ENCODE measurements at places on chromosomes 1 and 21.
A peak's percentile ranks its signal among the peaks of the same experiment; 100 is the strongest.

DNA sequence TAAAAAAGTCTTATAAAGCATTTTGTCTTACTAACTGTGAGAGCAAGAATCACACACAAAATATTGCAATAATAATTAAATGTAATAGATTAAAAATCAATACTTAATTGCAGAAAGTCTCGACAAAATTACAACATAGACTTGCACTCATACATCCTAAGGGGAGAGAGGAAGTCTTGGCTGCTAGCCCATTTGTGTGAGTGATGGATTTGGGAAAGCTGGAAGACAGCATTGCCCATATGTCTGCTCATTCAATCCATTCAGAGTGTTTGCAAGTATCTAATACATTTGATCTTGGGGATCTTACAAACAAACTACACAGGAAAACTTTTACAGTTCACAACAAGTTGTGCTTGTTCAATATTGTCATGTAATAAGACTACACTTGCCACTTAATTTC lies 140.5 kb downstream of the COL11A1 start:
- no peak for DNase-seq

- DNase-seq = no peak
These were observed 55.6 kb downstream of the KIF21B start for GRCh38 chr1:200967693-200968468.

DNA sequence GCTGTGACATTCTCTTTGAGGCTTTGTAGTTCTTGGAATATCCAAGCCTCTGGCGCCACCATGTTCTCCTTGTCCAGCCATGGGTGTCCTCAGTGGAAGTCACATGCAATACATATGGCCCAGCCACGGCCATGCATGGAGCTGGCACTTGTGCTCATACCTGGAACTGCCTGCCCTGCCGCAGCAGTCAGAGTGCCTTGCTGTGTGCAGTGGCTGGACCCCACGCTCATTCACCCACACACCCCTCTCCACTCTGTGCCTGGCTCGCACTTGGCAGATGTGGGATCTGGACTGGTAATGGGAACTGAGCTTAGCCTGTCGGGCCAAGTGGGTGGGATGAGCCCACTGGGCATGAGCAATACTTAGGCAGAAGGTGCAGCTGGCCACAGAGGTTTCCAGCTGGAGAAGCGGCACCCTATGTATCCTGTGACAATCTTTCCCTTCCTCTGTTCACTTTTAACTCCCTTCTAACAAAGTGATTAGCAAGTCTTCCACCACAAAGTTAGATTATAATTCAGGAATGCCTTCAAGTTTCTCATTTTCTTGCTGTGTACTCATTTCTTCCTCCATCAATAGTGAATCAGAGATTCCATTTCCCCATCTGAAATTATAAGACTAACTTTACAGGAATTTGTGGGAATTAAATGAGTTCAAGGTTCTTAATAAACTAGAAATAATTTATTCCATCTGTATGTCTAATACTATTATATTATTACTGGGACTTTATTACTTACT lies 351.6 kb upstream of the NCAM2 start:
- DNase-seq = no peak

DNA sequence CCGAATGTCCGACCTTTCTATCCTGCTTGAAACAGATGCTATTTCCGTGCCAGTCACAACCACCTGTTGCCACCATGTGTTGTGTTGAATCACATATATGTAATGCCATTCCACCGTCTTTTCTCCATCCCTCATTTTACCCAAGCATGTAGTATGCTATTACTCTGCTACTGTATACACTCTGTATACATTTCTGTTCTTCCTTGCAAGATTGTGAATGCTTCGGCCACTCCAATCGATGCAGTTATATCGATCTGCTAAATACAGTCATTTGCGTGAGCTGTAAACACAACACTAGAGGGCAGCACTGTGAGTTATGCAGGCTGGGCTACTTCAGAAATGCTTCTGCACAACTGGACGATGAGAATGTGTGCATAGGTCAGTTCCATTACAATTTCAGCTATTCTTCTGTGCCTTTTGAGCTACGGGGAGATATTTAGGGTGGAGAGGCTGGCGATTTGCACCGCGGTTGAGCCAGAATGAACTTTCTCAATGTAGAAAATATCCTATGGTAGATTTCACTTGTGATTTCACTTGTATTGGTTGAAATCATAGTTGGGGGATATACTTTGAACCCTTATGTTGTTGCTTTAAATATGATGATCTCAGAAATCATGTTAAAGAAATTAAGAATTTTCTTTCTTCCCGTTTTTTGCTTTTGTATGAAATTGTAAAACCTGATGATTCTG lies 289.8 kb downstream of the NTNG1 start:
- DNase-seq = peak; percentile 34

DNA sequence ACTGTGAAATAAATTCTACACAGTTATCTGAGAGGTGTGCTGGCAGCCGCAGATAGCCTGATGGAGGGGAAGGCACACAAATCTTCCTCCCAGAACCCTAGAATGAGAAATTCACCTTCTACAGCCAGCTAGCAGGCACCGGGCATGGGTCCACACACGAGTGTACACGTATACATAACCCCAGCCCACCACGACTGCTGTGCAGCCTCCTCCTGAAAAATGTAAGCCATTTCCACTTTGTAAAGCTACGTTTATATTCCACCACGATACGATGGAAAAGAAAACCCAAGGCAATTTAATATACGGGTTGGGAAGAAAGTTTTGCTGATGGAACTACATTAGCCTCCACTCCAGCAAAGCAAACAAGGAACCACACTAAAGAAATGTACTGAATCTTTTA lies 1.8 kb downstream of the BTG3 start:
- no peak for DNase-seq

DNA sequence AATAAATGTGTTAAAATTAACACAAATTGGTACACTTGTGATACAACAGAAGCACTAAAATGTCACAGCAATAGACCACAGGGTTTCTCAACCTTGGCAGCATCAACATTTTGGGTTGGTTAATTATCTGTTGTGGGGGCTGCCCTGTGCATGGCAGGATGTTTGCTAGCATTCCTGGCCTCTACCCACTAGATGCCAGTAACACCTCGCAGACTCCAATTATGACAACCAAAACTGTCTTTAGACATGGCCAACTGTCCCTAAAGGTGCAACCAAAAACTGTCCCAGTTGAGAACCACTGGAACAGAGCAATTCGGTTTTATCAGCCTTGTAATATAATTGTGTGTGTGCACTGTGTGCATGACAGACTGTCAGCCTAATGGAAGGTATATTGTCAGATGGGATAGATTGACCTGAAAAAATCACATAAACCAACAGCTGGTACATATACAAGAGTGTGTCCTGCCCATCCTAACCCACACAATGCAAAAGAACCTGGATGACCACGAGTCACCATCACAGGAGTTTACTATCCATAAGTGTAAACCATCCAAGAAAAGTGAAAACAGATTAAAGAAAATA lies 13.5 kb upstream of the ERG start:
- no peak for DNase-seq

DNA sequence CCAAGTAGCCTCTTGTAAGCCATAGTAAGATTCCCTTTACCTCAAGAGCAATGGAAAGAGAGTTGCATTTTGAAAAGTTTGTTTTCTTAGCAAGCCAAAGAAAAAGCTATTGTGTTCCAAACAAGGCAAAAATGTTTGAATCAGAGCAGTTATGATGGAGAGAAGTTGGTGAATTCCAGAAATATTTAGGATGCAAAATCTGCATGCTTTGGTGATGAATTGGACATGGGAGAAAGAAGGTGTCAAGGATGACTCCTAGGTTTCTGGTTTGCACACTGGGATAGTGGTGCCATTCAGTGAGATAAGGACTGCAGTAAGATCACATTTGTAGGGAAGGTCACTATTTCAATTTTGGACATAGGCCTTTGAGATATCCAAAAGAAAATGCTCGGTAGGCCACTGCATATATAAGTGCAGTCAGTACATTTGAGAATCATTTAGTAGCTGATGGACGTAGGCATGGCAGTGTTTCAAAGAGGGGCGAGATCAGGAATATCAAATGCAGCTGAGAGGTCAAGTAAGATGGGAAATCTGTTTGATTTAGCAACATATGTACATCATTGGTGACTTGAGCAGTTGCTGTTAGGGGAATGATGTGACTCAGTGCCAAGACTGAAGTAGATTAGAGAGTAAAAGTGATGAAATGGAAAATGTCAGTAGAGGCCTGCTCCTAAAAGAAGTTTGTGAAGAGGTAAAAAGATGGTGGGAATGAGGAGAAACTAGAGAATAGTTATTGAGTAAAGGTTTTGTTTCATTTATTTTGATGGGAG lies 33.9 kb upstream of the GPR25 start:
- DNase-seq = no peak

- peak; percentile 96 for DNase-seq
These were observed 23.2 kb upstream of the CNIH3 start for GRCh38 chr1:224592636-224593582.

DNA sequence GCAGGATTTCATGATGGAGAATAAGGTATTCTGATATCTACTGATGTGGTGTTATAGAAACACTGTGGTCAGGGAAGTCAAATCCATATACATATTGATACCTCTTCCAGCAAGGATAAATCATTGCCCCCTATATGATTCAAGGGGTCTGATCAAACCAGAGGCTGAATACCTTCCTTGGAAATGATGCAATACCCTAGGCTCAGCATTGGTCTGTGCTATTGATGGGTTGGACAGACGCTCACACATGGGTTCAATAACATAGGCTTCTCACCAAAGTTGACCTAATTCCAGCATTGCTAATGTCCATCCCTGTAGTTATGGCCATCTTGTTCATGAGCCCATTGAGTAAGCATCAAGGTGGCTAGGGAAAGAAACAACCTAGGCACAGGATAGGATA lies 257.0 kb upstream of the USP24 start:
- DNase-seq = no peak

DNA sequence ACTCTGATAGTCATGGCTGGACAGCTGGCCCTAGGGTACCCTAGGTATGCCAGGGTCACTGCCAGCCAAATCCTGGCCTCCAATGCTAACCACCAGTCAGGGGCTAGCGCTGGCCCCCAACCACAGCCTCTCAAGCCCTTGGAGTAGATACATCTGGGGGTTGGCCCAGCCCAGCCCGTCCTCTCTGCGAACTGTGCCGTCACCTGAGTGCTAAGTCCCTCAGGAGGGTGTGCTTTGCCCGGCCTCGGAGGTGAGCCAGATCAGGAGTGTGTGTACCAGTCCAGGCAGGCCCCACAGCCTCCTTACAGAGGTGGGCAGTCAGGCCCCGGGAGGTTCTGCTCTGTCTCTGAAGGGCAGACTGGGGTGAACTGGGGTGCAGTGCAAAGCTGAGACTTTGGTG lies 34.0 kb upstream of the DISP3 start:
- no peak for DNase-seq

DNA sequence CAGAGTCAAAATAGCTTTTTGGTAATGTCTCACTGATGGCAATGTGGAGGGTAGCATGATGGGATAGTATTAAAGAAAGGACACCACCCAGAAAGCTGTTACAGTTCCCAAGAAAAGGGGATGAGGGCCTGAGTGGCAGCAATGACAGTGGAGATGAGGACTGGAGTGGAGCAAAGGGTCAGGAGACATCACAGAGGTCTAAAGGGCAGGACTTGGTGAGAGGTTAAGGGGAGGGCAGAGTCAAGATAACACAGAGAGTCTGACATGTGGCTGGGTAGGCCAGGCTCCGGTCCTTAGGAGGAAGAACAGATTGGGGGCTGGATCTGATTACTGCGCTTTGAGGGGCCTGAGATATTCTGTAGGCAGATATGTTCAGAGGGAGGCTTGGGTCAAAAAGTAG lies 19.3 kb downstream of the ELF3 start:
- no peak for DNase-seq

GRCh38 chr1:10170239-10170574 lies 40.2 kb upstream of the KIF1B start:
- DNase-seq = no peak

Measured in RCC 7860 (cell line).